ENCODE measurements at places on chromosomes 3 and 15. TPM values are rescaled to one million over a fixed set of nuclear protein-coding genes. Genes with fewer than 3 reads are reported as not detected.

Gene FAM81A
- total RNA-seq, result 0.27 TPM

- peak; percentile 23 for DNase-seq
These were observed 25.1 kb upstream of the ZKSCAN7 start for GRCh38 chr3:44529927-44530326.

DNA sequence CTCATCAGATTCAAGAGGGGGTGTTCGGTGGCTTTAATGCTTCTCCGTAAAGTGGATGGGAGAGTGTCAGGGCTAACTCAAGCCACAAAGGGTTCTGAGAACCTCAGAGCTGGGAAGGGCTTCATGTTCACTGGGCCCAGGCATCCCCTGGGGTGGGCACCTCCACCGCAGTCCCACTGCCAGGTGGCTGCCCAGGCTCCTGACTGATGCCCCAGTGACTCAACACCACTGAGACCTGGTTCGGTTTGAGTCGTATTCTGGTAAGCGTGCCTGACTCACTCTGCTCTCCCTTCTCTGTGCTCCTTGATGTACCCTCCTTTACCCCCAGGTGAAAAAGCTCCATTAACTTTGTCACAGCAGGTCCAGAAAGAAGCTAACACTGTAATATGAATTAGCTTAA lies 304.6 kb downstream of the RPLP1 start:
- no peak for DNase-seq

Gene RGMA
- total RNA-seq, result 1.1 TPM

Gene TOPBP1
- total RNA-seq, result 25.0 TPM

DNA sequence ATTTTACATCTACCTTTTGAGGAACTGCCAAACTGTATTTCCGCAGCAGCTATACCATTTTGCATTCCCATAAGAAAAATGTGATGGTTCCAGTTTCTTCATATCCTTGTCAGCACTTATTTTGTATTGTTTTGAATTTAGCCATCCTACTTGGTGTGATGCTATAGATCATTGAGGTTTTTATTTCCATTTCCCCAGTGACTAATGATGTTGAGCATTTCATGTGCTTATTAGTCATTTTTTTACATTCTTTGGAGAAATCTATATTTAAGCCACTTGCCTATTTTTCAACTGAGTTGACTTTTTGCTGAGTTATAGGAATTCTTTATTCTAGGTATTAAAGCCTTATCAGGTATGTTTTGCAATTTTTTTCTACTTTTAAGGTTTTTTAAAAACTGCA lies 347.6 kb upstream of the RARB start:
- no peak for DNase-seq

- no peak for DNase-seq
These were observed 71.4 kb downstream of the KLF13 start for GRCh38 chr15:31397851-31398661.

DNA sequence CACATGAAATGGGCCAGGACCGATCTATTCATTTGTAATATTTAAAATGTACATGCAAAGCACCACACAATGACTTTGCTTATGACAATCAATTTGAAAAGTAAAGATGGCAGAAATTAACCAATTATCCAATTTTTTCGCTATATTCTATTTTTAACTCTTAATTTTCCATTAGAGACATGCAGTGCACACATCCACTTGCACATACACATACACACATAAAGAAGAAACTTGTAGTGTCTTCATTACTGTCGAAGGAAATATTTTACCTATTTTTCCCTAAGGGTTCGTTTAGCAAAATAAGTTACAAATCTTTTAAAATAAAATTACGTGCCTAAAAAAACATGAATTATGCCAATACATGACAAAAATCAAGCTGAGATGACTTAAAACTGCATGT lies 194.3 kb upstream of the MDFIC2 start:
- DNase-seq, result no peak

GRCh38 chr3:121992601-121993560 lies 29.2 kb downstream of the ILDR1 start:
- DNase-seq, result no peak

Gene SPSB4
- total RNA-seq, result 0.27 TPM

- no peak for DNase-seq
These were observed 54.0 kb upstream of the CHMP2B start for GRCh38 chr3:87173071-87173470.

- no peak for DNase-seq
These were observed 16.2 kb downstream of the RPL32 start for GRCh38 chr3:12825156-12825555.

Gene ITIH1
- under 0.01 TPM for total RNA-seq

Gene FEZF2
- total RNA-seq, result not detected

Gene PRR20G
- not detected for total RNA-seq

Gene RSL24D1
- total RNA-seq, result 29.4 TPM

GRCh38 chr3:50623840-50624474 lies 7.0 kb downstream of the MAPKAPK3 start:
- peak; percentile 61 for DNase-seq

DNA sequence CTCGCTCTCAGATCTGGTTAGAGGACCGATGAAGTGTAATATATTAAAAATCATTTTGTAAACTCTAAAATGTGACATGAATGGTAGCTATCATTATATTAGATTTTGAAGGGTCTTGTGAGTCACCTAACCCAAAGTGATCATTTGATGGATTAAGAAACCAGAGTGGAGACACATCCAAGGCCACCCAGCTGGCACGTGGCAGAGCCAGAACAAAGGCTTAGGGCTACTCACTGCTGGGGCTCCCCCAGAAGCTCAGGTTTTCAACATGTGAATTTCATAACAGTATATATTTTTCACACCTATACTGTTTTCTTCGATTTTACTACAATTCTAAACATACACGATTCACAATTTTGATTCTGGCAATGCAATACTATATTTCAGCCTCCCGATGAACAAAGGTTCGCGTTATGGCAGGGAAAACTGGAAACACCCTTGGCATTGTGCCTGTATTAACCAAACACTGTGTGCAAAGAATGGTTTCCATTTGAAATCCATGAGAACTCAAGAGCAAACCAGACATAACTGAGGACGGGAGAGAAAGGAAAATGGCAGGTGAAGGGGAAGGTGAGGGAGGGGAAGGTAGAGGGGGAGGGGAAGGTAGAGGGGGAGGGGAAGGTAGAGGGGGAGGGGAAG lies 88.9 kb downstream of the ADAMTS17 start:
- DNase-seq, result no peak

GRCh38 chr15:31459400-31459748 lies 132.7 kb downstream of the KLF13 start:
- no peak for DNase-seq

GRCh38 chr3:127451321-127451720 lies 139.2 kb downstream of the TPRA1 start:
- no peak for DNase-seq

DNA sequence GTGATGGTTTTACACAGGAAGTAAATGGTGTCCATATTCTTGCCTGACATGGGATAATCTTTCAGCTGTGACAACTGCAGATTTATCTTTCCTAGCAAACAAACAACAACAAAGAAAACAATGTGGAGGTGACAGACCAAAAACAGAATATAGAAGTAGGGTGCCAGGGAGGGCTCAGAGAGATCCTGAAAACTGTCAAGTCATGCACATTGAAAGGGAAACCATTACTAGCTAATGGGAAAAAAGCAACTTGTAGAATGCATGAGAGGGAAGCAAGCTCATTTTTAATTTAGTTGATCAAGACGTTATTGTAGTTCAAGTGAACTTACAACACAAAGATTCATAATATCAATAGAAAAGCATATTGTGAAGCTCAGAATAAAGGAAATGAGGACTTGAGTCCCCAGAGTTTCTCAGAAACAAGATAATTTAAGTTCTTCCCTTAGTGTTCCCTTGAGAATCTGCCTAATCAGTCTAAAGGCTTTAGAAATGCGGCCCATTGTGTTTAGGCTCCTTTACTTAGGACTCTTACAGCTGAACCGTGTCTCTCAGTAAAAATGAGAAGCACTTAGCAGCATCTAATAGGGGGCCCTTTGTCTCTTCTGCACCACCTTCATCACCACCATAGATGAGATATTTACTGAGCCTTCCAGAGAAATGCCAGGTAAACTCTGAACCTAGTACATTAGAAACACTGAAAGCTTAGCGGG lies 115.6 kb upstream of the CADPS start:
- no peak for DNase-seq

DNA sequence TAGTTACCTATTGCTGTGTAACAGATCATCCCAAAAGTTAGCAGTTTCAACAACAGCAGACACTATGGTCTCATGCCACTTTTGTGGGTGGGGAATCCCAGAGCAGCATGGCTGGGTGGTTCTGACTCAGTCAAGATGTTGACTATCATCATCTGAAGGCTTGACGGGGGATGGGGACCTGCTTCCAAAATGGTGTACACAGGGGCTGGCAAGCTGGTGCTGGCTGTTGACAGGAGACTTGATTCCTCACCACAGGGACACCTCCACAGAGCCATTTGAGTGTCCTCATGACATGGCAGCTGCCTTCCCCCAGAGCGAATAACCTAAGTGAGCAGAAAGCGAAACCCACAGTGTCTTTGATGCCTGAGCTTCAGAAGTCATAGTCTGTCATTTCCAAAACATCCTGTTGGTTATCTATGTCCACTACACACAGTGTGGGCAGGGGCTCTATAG lies 19.1 kb downstream of the DNAJB8 start:
- no peak for DNase-seq

Gene GOLGA6B
- total RNA-seq, result not detected

Gene LRRIQ4
- total RNA-seq, result under 0.01 TPM

Gene GOLGA8N
- 34.7 TPM for total RNA-seq

Gene WDR93
- 0.27 TPM for total RNA-seq

- DNase-seq, result peak; percentile 22
These were observed 37.0 kb upstream of the TRIM71 start for GRCh38 chr3:32780735-32781210.

Gene TIMP4
- total RNA-seq, result not detected

DNA sequence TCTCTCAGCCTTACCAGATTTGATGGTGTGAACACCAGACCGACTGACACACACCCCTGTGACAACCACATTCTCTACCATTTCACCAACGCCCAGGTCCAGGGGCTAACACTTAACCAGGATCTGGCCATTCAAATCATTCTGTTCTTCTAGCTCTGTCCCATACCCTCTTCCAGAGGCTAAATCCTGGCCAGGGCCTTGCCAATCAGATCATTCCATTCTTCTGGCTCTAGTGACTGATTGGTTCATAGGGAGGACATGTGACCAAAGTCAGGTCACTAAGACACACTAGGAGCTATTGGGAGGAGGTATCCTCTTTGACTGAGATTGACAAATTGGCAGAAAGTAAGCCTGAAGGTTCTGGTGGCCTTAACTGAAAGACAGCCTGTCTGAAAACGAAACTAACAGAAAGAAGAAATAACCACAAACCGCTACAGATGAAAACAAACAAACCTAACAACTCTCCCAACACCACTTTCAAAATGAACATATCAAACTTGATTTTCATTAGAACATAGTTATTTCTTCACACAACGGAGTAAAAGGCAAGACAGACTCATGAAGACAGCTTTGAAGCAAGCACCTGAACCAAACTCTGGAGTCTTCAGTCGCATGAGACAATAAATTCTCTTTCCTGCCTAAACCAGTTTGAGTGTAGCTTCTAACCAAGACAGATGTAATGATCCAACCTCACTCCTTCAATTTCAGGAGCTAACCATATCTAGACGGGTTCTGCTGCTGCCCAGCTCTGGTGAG lies 68.5 kb downstream of the TRANK1 start:
- peak; percentile 38 for DNase-seq

Gene EBLN2
- total RNA-seq, result 5.7 TPM

- no peak for DNase-seq
These were observed 482.6 kb upstream of the ZNF717 start for GRCh38 chr3:76267851-76268380.

DNA sequence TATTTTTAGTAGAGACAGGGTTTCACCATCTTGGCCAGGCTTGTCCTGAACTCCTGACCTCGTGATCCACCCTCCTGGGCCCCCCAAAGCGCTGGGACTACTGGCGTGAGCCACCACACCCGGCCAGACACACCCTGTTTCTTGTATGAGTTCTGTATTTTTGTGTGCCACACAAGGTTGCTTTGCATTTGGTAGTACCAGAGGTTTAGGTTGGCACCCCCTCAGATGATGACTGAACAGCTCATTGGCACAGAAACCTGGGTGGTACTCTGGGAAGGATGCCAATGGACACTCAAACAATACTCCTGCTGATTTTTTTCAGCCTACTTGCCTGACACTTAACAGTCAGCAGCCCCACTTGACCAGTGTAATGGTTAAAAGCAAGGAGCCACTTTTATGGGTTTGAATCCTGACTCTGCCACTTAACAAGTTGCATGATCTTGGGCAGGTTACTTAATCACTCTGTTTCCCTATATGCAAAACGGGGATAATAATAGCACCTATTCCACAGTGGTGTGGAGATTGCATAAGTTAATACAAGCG lies 39.2 kb upstream of the BCL2A1 start:
- DNase-seq, result no peak

DNA sequence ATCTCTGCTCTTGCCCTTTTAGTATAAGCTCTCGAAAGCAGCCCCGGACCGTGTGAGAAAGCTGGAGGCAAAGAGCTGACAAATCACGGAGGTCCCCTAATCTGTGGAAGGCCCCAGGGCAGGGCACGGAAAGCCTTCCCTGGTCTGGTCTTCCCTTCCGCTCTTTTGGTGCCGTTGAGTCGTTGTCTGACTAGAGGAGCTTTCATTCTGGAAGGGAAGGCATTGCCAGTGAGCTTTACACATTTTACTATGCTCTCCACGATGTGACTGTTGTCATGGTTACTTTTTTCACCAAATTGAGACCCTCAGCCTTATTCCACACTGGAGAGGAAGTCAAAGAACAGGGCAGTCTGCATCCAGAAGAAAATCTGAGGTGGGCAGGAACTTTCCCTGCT lies 71.7 kb downstream of the CYP19A1 start:
- DNase-seq, result no peak

DNA sequence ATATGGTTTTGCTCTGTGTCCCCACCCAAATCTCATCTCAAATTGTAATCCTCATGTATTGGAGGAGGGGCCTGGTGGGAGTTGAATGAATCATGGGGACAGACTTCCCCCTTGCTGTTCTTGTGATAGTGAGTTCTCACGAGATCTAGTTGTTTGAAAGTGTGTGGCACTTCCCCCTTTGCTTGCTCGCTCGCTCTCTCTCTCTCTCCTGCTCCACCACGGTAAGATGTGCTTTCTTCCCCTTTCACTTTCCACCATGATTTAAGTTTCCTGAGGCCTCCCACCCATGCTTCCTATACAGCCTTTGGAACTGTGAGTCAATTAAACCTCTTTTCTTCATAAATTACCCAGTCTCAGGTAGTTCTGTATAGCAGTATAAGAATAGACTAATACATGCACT lies 60.7 kb downstream of the GSK3B start:
- peak; percentile 53 for DNase-seq

- DNase-seq, result no peak
These were observed 868 bp downstream of the SATB1 start for GRCh38 chr3:18424213-18424728.

- DNase-seq, result no peak
These were observed at the start of gene CLRN1 for GRCh38 chr3:150972366-150973071. TSS of gene CLRN1 (minus strand) at chr3:150972727. CDS start at chr3:150972708, 19 bp downstream.
